A549 treated with Hydrocortisone at 1 μM for 4 hours (cell line): ENCODE measurements at places on chromosomes 16 and 17. TPM values are rescaled to one million over a fixed set of nuclear protein-coding genes. Genes with fewer than 3 reads are reported as not detected.

Gene RHBDL1
- 0.63 to 1.6 TPM (median 1.1 TPM) in 5 replicates for total RNA-seq

Gene DPEP3
- total RNA-seq = not detected in 5 replicates

Gene PRSS36
- 0.84 to 1.9 TPM (median 1.1 TPM) in 5 replicates for total RNA-seq

Gene PTGES3L
- total RNA-seq = 0.95 to 1.4 TPM (median 1.1 TPM) in 5 replicates

Gene PCYT2
- total RNA-seq = 14.4 to 17.4 TPM (median 16.9 TPM) in 5 replicates

Gene TBC1D3I
- total RNA-seq = 0.10 to 0.27 TPM (median 0.17 TPM) in 5 replicates

Gene KRTAP2-3
- 0.20 to 0.22 TPM in 2 of 5 replicates, not detected in the others for total RNA-seq

Gene TAC4
- total RNA-seq = not detected in 5 replicates

Gene DHX58
- total RNA-seq = 0.22 to 0.62 TPM (median 0.45 TPM) in 5 replicates

Gene KRTAP4-6
- not detected in 5 replicates for total RNA-seq

Gene FBXO39
- not detected in 5 replicates for total RNA-seq

Gene FN3K
- 8.3 to 9.5 TPM (median 9.0 TPM) in 5 replicates for total RNA-seq
